ENCODE measurements at places on chromosomes 11 and 22. TPM values are rescaled to one million over a fixed set of nuclear protein-coding genes. Genes with fewer than 3 reads are reported as not detected.

Gene E2F8
- 3.8 TPM for total RNA-seq

DNA sequence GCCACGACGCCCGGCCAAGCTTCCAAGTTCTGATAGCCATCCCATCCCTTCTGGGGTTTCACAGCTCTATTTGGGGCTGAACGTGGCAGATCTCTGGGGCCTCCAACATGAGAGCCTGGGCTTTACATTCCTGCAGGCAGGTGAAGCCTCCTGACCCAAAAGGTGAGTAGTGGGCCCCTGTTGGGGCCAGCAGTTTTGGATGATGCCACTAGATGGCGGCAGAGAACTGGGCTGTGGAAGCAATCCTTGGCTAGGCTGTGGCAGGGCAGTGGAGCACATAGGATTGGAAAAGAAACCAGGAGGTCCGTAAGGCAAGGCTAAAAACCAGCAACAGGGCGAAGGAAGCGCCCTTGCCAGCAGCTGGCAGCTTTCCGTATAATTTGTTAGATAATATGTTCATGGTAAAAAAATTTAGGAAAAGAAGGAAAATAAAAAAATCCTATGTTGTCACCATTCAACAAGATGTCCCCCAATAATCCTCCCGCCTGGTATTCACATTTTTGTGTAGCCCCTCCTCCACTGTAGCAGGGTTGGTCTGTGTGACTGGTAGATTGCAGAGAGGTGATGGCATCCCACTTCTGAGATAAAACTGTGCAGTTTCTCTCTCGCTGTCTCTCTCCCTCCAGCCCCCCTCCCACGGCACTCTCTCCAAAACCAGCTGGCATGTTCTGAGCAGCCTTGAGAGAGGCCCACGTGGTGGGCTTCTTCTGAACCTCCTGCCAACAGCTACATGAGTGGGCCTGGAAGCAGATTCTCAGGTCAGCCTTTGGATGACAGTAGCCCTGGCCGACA is 43.6 kb upstream of the OR4B1 start:
- DNase-seq, result peak; percentile 67

- DNase-seq, result peak; percentile 76
Observed at GRCh38 chr22:24189249-24190158, 8.2 kb downstream of the SUSD2 start.

- no peak for DNase-seq
Observed at GRCh38 chr22:34010259-34010658, 90.0 kb upstream of the LARGE1 start.

GRCh38 chr11:117822074-117823033 is 2.2 kb downstream of the FXYD2 start:
- DNase-seq, result no peak
